Fibroblast of lung (primary cell): ENCODE measurements at places on chromosomes 1 and 21. TPM values are rescaled to one million over a fixed set of nuclear protein-coding genes. Genes with fewer than 3 reads are reported as not detected.

OR2L3 gene
- total RNA-seq = under 0.01 TPM in 1 of 2 replicates, not detected in the other

RNU1-3 gene
- under 0.01 and 3,997 TPM in 2 replicates for total RNA-seq

CITED4 gene
- total RNA-seq = 1.7 and 2.6 TPM in 2 replicates

NBPF20 gene
- 1.3 and 2.8 TPM in 2 replicates for total RNA-seq

PTGFR gene
- total RNA-seq = 25.7 and 32.7 TPM in 2 replicates
